Myometrial cell (primary cell): ENCODE measurements at places on chromosomes 3 and 15. TPM values are rescaled to one million over a fixed set of nuclear protein-coding genes. Genes with fewer than 3 reads are reported as not detected.

TUSC2 gene
- total RNA-seq, result 15.0 and 29.4 TPM in 2 replicates

TMIE gene
- not detected in 2 replicates for total RNA-seq

DLL4 gene
- under 0.01 and 0.58 TPM in 2 replicates for total RNA-seq

THAP10 gene
- 6.6 and 6.9 TPM in 2 replicates for total RNA-seq

ANKRD34C gene
- total RNA-seq, result not detected in 2 replicates

ABTB1 gene
- 7.8 and 8.1 TPM in 2 replicates for total RNA-seq

SI gene
- not detected in 2 replicates for total RNA-seq

LDHAL6B gene
- not detected in 2 replicates for total RNA-seq

CCDC50 gene
- total RNA-seq, result 53.0 and 86.3 TPM in 2 replicates

PDE8A gene
- 15.3 and 15.6 TPM in 2 replicates for total RNA-seq

DNAJC17 gene
- total RNA-seq, result 28.0 and 65.2 TPM in 2 replicates

PROS1 gene
- 18.2 and 25.3 TPM in 2 replicates for total RNA-seq
